Ammon's horn (tissue), 1 donor: ENCODE measurements at places on chromosomes 13 and 19.
A peak's percentile ranks its signal among the peaks of the same experiment; 100 is the strongest.

- DNase-seq = no peak
Measured at GRCh38 chr13:107961849-107962608, 253.3 kb downstream of the LIG4 start.

GRCh38 chr13:36965767-36966166 is 33.4 kb downstream of the ALG5 start:
- DNase-seq = no peak

- DNase-seq = peak; percentile 69
Measured at GRCh38 chr19:15869109-15869555, 28.7 kb downstream of the CYP4F2 start.

DNA sequence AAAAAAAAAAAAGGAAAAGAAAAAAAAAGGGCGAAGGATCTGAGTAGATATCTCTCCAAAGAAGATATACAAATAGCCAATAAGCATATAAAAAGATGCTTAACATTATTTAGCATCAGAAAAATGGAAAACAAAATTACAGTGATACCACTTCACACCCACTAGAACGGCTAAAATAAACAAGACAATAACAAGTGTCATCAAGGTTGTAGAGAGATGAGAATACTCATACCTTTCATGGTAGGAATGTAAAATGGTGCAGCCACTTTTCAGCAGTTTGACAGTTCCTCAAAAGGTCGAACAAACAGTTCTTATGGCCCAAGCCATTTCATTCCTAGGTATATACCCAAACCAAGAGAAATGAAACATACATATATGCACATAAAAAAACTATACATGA is 33.5 kb downstream of the FOXO1 start:
- no peak for DNase-seq

DNA sequence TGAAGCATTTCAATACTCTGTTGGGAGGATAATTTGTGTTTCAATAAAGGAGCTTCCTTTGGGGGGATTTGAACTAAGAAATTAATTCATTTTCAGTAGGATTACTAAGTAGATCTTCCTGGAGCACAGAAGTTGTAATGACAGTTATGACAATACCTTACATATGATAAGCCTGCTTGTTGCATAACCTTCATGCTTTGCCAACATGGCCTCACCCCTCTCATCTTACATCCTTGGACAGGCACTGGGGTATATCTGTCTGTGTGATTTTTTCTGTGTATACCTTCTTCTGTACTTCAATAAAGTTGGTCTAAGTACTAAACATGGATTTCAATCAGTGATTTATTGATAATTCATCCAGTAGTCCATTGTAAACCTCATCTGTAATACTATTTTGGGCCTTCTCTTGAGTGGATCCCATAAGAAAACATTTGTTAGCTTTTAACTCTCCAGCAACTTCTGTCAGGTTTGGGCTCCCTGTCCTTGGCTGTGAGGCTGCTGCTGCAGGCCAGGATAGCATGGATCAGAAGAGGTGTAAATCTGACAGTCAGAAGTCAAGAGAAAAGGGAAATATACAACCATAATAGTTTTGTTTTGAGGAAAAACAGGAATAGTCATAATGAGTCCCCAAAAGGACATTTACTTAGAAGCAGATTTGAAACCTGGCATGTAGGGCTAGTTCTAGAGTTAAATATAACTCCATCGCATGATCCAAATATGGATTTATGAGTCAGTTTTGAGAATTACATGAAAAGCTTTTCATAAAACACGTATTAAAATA is 422.2 kb downstream of the KLF5 start:
- DNase-seq = no peak

DNA sequence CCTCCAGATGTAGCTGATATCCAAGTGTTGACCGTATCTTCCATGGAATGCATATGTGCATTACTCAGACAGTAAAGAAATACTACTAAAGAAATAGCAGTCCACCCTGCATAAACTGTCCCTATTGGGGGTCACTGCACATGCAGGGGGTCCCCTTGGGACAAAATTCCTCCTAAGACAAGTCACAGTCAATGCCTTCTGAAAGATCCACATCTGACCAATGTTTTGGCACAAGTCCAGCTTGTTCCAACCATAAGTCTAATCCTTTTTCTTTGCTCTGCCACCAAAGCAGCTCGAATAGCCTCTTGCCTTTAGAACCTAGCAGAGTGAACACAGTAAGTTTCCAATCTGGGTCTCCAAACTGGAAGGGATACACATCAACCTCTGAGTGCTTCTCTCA is 87.9 kb downstream of the DIAPH3 start:
- DNase-seq = no peak

- no peak for DNase-seq
Measured at GRCh38 chr13:21659087-21659486, 11.8 kb upstream of the FGF9 start.

- no peak for DNase-seq
Measured at GRCh38 chr13:44768775-44769581, 192.8 kb upstream of the TSC22D1 start.

GRCh38 chr19:41239961-41240574 is 21.0 kb downstream of the AXL start:
- DNase-seq = no peak

DNA sequence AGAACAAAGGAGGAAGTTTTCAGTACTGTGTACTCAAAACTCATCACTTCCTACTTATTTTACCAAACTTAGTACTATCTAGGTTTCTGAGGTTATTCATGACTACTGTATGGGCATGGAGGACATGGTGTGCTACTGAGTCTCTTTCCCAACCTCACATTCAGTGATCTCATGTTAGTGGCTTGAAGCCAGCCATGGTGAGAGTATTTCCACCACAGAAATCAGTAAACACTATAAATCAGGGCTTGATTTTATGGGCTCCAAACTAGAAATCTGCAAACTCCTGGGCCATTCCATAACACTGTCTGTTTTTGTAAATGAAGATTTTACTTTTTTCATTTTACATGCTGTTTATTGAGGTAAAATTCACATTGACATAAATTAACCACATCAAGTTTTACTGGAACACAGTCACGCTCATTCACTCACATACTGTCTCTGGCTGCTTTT is 19.7 kb downstream of the MED26 start:
- DNase-seq = peak; percentile 62

DNA sequence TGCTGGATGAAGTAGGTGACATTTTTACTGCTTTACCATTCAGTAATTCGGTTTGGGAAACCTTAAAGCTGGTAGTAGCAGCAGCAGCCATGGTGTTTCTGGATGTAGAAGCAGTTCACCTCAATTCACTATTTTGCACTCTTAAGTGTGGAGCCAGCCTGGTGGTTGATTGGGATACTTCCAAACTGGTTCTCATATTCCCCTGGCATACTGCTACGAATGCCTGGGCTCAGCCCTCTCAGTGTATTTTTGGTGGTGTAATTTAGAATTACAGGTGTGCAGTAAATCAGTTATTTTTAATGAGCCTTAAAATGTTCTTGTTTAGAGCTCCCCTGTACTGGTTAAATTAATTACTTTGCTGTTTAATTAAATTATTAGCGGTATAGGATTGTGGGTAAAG is 12.4 kb downstream of the HNRNPM start:
- no peak for DNase-seq

GRCh38 chr13:24997367-24997967 is 98.5 kb upstream of the PABPC3 start:
- DNase-seq = peak; percentile 51

GRCh38 chr13:50693727-50694126 is 149.8 kb downstream of the DLEU7 start:
- DNase-seq = no peak

DNA sequence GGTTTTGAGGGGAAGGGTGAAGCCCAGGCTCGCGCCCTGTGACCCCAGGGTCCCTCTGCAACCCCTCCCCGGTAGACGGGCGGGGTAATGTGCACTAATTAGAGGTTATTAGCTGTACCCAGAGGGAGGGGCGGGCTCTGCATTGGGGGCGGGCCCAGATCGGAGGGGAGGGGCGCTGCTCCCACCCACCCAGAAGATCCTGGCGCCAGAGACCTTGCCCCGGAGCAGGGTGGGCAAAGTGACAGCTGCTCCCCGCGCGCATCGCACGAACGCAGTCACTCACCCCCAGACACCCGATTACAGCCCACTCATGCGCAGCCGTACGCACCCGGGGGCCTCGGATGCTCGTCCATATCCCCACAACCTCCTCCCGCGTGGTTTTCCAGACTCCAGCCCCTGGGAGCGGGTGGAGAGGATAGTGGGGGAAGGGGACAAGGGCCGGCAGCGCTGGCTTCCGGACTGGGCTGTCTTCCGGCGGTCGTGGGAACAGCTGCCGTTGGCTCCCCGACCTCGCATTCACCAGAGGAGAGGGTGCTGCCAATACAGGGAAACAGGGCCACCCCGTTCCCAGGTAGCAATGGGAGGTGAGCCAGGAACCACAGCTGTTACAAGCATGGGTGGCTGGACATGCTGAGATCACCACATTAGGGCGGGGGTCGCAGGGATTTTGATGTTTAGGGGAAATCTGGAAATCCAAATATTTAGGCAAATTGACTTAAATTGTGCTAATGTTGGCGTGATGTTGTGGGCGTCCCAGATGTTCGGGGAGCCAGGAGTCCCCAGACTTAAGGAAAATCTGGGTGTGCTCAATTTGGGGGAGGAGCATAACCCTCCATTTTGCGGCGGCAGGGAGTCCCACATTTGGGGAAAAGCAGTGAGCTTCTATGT is 2.9 kb upstream of the HOOK2 start:
- DNase-seq = no peak

GRCh38 chr13:71801781-71802180 is 65.2 kb downstream of the DACH1 start:
- peak; percentile 9 for DNase-seq

DNA sequence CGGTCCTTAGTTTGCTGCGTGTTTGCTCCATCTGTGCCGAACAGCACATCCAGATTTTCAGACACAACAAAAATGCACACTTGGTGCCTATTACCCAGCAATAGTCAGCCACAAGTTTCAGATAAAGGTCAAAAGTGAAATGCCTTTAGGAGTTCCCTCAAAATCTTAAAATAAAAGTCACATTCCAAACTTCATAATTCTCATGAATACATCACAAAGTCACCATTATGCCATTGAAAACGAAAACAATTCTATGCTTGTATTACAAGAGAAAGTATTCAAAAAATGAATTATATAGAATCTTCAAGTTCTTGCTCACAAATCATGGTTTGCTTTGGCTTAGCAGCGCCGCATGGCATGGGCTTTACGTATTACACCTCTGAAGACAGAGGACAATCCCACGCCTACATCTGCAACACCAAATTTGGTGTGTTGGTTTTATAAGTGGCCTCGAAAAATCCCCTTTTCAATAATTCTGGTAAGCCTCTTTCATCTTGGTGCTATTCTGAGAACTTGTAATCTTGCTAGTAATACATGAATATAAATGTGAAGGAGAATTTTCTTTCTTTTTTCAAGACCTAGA is 26.6 kb downstream of the COL4A1 start:
- no peak for DNase-seq

GRCh38 chr19:7257148-7258040 is 36.8 kb downstream of the INSR start:
- no peak for DNase-seq

DNA sequence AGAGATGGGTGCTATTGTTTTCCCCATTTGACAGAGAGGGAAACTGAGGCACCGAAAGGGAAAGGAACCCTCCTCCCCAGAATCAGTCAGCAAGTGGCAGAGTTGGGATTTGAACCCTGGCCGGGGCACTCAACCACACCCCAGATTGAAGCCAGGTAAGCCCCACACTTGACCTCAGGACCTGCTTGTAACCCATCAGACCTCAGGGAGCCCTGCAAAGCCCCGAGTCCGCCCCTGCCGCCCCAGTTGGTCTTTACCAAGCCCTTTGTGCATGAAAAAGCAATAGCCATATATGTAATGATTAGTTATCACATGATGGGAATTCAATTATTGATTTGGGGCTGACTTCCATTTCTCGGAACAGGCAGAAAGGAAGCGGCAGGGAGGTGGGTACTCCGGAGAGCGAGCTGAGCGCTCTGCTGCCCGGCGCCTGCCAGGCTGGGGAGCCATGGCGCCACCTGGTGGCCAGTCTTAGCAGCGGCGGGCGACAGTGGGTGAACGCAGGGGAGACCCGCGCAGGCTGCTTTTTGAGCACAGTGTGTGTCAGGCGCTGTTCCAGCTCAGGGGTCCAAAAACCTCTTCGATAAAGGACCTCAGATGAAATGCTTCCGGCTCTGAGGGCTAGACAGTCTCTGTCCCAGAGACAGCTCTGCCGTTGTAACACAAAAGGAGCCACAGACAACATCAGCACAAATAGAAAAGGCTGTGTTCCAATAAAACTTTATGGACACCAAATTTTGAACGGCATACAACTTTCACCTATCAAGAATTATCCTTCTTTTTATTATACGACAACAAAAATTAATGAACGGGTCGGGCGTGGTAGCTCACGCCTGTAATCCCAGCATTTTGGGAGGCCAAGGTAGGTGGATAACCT is 82.9 kb upstream of the CACNA1A start:
- DNase-seq = peak; percentile 74

DNA sequence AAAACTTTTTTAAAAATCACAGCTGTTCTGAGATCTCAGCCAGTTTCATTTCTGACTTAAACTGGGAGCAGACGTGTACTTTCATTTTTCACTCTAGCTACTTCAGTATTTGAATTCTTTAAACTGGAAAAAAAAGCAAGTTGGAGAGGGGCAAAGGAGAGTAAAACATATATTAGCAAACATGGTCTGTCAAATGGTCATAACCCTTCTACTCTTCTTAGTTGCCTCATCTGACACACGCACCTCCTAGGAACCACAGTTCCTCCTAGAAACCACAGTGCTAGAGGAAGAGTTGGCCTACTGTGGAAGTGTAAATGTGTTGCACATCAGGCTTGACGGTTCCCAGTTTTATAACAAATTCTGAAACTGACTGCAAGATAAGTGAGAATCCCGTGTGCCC is 47.2 kb downstream of the TM9SF2 start:
- DNase-seq = peak; percentile 54
